ENCODE measurements at places on chromosomes 16 and 17. TPM values are rescaled to one million over a fixed set of nuclear protein-coding genes. Genes with fewer than 3 reads are reported as not detected.

PFAS gene
- 157 TPM for total RNA-seq

- peak; percentile 58 for DNase-seq
Measured at GRCh38 chr16:68283801-68284598, 19.7 kb downstream of the SLC7A6 start.

TRPV2 gene
- total RNA-seq = 47.6 TPM

CCDC200 gene
- total RNA-seq = not detected

- peak; percentile 64 for DNase-seq
Measured at GRCh38 chr17:76382351-76382802, 2.0 kb upstream of the SPHK1 start.

DNA sequence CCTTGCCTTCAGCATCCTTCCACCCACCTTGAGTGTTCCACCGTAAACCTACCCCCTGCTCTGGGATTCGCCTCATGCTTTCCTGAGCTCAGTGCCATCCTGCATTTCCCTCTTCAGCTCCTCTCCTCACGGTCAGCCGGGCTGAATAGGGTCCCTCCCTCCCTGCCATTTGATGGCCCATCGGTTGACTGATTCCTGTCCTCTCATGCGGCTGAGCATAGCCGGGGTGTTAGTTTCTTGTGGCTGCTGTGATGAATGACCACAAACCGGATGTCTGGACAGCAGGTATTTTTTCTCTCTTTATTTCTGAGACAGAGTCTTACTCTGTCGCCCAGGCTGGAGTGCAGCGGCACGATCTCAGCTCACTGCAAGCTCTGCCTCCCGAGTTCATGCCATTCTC lies 44.1 kb upstream of the MGAT5B start:
- no peak for DNase-seq

- DNase-seq = peak; percentile 38
Measured at GRCh38 chr16:84308120-84308519, 13.4 kb downstream of the WFDC1 start.

DNA sequence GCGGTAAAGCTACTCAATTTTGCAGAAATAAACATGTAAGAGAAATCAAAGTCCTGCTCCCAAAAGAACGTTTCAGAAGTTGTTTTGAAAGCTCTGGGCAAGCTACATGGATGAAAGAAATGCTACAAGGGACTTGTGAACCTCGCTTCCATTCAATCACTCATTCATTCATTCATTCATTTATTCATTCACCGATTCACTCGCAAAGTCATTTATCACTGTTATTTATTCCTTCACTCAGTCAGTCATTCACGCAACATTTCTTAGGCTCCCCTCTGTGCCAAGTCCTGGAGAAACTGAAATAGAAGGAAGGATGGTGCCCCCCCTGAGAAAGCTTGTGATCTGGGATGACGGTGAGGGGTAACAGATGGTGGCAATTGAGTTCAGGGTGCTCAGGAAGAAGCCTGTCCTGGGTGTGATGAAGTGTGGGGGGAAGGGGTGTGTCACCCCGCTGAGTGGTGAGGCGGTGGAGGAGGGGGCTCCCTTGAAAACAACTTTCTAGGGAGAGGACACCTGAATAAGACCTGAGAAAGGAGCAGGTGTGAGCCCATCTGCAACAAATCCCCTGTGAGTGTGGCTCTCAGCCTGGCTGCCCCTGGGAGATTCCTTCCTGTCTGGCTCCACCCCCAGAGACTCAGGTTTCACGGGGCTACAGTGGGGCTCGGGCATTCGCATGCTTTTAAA lies 36.3 kb upstream of the PRSS54 start:
- no peak for DNase-seq

DNA sequence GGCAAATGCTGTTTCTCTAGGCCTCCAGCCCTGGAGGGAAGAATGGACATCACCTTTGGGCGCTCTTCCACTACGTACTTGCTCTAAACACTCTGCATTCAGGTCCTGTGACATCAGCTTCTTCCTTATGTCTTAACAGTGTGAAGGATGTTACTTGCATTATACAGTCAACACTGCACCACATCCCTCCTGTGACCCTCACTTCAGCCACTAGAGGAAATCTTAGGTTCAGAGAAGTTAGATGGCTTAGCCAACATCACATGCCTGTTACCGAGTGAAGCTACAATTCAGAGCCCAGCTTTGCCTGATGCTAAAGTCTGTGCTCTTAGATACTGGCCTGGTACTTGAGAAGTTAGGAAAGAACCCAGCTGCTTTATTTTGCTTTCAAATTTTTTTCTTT lies 18.3 kb downstream of the UBFD1 start:
- no peak for DNase-seq

TNRC6C gene
- total RNA-seq = 26.6 TPM

- DNase-seq = no peak
Measured at GRCh38 chr17:40963838-40964237, 2.9 kb downstream of the KRT39 start.

- no peak for DNase-seq
Measured at GRCh38 chr17:61447358-61447757, 4.9 kb upstream of the TBX4 start.

HNF1B gene
- 0.59 TPM for total RNA-seq

- no peak for DNase-seq
Measured at GRCh38 chr17:9308069-9308468, 267.6 kb downstream of the STX8 start.

DNA sequence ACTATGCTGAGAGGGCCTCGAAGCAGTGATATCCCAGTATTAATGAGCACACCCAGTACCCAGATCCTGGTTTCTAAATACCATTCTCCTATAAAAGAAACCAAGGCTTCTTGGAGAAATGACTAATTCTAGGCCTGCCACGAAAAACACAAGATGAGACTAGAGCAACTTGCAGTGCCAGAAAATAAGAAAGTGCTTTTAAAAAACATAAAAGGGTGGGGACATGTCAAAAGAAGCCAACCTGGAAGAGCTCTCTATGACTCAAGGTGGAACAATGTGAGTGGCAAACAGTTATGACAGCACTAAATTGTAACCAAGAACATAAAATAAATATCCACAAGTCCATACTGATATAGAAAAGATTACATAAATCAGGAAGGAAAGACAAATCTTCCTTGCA lies 153.2 kb upstream of the KCNJ18 start:
- no peak for DNase-seq

SCARF1 gene
- total RNA-seq = 3.2 TPM

DNA sequence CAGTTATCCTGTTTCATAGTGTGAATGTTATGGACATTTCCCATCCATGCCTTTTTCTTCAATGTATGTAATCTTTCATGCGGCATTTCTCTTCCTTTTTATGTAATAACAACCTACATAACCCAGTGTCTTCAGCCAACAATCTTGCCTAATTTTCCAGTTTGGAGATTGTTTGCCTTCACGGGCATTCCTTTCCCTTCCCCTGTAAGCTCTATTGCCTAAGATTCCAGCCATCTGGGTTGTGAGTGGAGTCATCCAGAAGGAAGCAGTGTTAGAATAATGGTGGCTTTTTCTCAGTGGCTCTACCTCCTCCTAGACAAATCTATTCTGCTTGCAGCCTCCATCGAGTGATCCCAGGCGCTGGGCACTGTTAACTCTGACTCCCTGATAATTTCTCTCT lies 22.3 kb downstream of the SYCE1L start:
- no peak for DNase-seq

- DNase-seq = no peak
Measured at GRCh38 chr17:46026166-46027047, 27.4 kb downstream of the STH start.

PCYT2 gene
- 20.5 TPM for total RNA-seq

- DNase-seq = no peak
Measured at GRCh38 chr17:60554377-60554788, 28.3 kb upstream of the APPBP2 start.

GRCh38 chr17:74859459-74860228 lies at the start of gene GRIN2C:
Gene GRIN2C, minus strand, starts transcription at chr17:74859885. Its CDS starts 4,793 bp downstream, at chr17:74855092.
- DNase-seq = no peak

DNA sequence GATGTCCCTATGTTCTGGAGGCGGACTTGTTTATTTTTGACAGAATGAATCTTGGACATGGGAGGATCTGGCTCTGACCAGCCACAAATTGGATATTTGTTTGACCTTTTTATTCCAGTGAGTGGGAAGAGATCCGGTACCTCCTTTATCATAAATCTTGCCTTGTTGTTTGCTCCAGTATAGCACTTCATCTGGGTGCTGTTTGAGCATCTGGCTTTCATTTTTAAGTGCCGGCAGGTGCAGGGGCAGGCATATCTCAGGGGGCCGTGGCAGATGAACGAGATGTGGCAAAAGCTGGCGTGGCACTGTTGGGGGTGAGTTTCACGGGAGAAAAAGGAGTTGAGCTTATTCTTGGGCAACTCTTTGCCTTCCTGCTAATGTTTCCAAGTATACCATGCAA lies 37.8 kb downstream of the MSI2 start:
- DNase-seq = no peak

DNA sequence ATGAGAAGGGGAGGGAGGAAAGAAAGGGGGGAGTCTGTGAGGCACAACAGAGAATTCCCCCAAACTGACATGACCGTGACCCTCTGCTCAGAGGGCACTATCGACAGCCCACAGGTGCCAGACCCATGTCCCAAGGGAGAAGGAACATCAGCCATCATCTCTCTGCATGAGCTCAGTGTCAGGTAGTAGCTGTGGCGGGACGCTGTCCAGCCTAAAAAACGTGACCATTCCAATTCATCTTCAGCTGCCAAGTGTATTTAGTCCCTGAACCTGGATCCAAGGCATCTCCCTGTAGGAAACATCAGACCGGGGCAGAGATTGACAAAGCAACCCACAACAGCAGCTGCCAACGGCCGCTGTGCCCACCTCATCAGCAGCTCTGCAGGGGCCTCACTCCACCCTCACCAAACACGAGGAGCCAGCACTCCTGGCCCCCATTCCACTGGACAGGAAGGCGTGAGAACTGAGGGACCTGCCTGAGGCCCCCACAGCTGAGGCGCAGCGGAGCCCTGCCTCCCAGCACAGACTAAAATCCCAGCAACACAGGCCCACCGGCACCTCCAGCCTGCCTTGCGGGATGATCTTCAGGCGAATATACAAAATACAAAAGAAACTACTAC lies 8.6 kb downstream of the TAF1C start:
- no peak for DNase-seq

DNA sequence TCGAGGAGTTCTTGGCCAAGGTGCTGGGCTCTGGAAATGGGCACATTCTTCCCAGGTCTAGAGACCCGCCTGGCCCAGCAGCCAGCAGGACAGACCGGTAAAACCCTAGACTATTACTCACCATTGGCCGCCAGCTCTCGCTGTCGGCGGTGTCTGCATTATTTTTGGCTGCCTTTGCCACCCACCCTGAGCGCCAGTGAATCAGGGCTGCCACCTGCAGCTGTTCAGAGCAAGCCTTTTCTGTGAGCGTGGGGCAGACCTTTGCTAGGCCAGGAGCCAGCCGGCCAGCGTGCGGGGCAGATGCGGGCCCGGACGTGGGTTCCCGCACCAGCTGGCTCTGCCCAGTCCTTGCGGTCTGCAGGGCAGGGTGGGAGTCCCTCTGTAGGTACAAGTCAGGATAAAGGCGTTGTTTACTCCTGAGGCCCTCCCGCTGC lies 15.8 kb upstream of the CLEC18A start:
- no peak for DNase-seq

PPY gene
- total RNA-seq = not detected

BICDL2 gene
- total RNA-seq = 0.92 TPM

RRAD gene
- 1.1 TPM for total RNA-seq

TEDC2 gene
- total RNA-seq = 30.7 TPM
